ENCODE measurements at places on chromosomes 5 and 9.

GRCh38 chr9:92138157-92138959 lies 23.1 kb upstream of the SPTLC1 start:
- no peak for DNase-seq

DNA sequence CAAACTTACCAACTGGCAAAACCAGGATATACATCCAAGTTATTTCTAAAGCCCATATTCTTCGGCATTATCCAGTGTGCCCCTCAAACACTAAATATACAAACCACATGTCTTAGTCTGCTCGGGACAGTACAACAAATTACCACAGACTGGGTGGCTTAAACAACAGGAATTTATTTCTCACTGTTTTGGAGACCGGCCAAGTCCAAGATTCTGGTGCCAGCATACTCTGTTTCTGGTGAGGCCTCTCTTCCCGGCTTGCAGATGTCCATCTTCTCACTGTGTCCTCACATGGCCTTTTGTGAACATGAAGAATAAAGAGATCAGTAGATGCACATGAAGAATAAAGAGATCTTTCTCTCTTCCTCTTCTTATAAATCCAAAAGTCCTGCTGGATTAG lies 12.9 kb upstream of the SLCO6A1 start:
- DNase-seq = peak; percentile 33

GRCh38 chr5:100550531-100551051 lies 15.4 kb downstream of the FAM174A start:
- no peak for DNase-seq

- no peak for DNase-seq
Measured at GRCh38 chr5:158718738-158719505, 380.8 kb downstream of the EBF1 start.

DNA sequence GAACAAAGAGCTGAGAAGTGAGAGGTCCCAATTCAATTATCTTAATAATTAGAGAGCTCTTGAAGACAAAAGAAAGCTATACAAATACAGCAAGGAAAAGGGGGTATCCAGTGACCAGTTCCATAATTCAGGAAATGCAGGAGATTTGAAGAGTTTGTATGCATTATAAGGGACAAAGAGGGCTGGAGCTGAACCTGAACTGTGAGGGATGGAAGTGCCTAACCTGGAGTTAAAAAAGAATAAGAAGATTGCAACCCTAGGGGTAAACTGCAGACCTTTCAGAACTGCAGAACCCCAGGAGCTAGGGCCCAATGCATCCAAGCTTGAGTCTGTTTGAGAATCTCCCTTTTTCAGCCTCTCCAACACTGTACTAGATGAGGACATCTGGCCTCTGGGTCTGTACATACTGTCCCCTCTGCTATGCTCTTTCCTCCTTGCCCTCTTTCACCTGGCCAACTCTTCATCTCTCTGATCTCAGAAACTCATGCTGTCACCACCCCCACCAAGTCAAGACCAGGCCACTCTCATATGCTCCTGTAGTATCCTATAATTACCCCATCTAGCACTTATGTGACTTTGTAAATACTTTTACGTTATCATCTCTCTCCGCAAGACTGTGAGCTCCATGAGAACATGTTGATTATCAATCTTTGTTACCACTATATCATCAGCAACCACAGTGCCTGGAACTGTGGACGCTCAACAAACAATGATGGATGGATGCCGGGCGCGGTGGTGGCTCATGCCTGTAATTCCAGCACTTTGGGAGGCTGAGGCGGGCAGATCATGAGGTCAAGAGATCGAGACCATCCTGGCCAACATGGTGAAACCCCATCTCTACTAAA lies 6.6 kb upstream of the PRKACG start:
- DNase-seq = no peak

GRCh38 chr5:149807176-149807575 lies 77.1 kb downstream of the PPARGC1B start:
- no peak for DNase-seq

GRCh38 chr9:128764361-128764760 lies 7.4 kb downstream of the ZER1 start:
- no peak for DNase-seq

DNA sequence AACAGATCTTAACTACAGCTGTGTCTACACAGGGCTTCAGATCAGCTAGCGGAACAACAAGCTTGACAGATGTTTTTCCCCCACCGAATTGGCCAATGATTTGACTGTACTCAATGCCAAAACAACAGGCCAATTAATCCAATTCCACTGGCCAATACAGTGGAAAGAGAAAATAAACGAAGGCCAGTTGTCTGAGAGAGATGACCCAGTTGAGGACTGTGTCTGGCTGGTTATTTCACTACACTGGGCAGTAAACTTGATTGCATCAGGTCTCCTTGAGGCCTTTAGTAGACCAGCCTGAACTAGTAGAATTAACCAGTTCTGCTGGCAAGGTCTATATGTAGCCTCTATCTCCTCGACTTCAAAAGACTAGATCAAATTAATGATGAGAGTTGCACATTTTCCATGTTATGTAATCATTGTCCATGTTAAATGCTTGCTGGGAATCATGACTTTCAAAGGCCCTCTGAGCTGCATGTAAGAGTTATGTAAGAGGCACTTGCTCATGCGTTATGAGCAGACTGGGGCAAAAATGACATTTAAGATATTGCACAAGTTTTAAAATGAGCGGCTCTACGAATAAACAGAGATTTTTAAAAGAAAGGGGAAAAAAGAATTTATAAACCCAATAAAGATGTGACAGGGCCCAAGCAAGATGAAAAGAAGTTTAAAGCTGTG lies 28.3 kb downstream of the SMIM23 start:
- no peak for DNase-seq

GRCh38 chr5:127373858-127374491 lies 83.4 kb downstream of the MEGF10 start:
- DNase-seq = no peak

- DNase-seq = no peak
Measured at GRCh38 chr5:160048131-160048530, 39.2 kb downstream of the TTC1 start.

- no peak for DNase-seq
Measured at GRCh38 chr9:17280350-17281012, 145.6 kb downstream of the CNTLN start.

- no peak for DNase-seq
Measured at GRCh38 chr5:124796495-124796894, 50.1 kb upstream of the ZNF608 start.

- DNase-seq = no peak
Measured at GRCh38 chr5:111513131-111513520, 791 bp upstream of the STARD4 start.

DNA sequence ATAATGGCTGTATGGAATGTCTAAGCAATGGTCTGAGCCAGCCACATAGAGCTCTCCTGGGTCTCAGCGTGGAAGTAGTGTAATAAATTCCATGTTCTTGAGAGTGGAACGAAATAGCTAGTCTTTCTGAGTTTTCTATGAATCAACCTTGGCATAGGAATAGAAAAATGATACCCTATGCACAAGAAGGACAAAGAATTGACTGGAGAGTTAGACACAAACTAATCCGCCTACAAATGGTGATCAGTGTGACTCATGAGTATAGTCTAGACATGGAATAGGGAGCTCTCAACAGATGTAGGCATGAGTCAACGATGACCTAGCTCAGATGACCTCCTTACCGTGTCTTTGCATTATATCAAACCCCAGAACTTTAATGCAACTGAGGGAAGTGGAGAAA lies 256.8 kb upstream of the GRIN3A start:
- no peak for DNase-seq

GRCh38 chr5:95035891-95036685 lies 248.8 kb downstream of the MCTP1 start:
- no peak for DNase-seq

GRCh38 chr5:114237766-114238165 lies 124.1 kb upstream of the KCNN2 start:
- DNase-seq = no peak

DNA sequence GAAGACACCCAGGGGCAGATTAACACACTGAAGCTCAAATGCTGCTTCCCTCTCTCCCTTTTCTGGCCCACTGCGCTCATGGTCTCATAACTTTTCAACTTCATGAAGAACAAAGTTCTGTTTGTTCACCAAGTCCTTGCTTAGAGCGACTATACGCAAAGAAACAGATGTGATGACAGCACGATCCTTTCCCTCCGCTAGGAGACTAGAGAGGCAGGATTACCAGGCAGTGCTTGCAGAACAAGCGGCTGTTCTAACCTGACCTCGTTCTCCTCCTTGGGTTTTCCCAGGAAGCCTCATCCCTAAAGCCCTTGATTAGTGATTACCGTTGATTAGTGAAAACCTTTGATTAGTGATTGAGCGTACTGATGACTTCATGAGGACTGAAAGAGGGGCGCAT lies 649.9 kb downstream of the IRX1 start:
- no peak for DNase-seq

DNA sequence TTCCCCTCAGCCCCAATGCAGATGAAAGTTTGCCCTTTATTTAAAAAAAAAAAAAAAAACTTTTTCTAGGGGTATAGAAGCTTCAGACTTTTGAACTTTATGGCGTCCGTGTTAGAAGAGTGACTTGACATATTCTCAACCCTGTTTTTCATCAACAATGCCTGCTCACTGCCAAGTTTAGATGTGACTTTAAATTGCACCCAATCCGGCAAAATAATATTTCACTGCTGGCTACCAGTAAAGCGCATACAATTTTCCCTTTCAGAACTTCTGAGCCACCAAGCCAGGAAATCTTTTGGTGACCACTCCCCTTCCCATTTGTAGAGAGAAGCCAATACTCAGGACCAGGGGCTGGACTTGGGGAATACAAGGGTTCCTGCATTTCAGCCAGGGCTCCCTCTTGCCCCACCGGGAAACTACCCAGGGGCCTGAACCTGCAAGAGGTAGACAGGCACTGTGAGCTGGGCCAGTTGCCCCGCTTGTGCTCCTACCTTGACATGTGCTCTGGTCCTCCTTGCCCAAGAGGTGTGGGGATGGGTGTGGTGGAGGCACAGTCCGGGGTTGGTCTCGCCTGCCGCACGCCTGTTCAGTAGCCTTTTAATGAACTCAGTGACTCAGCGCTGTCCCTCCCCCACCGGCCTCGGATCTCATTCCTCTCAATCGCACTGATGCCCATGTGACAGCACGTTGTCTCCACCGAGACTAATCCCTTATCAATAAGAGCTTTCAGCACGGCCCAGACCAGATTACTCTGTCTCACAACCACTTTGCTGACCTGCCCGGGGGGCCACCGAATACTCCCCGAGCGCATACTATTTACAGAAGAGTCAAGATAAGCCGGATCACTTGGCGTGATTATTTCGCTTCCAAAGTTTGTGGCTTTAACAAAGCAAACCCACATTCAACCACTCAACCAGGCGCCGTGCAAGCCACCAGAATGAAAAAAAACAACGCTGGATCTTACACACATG lies 226.4 kb downstream of the DCP2 start:
- no peak for DNase-seq

DNA sequence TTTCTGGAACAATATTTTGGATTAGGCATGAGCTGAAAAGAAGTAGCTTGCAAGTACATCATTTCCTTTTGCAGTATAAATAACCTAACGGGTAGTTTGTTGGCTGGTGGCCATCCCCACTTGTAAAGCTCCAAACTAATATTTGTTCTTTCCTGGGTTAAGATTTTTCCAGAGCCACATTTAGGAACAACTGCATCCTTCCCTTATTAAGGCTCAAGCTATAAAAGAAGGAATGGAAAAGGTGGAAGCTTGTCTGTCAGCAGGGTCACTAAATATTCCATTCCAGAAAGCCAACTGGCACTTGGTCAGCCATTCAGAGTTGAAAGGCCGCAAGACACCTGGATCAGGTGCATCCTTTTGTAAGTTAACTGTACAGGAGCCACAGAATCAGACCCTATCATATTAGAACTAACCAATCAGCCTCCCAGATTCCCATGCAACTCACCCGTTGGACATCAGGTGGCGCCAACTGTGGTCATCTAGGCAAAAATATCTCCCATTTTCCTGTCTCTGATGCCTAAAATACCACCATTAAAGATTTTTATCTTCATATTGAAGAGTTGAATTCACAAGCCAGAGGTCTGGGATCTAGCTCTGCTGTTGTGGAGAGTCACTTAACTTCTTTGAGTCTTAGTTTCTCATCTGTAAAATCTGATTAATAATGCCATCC lies 82.9 kb downstream of the PTCD2 start:
- no peak for DNase-seq

- DNase-seq = no peak
Measured at GRCh38 chr5:176450077-176450476, 1.9 kb downstream of the FAF2 start.

DNA sequence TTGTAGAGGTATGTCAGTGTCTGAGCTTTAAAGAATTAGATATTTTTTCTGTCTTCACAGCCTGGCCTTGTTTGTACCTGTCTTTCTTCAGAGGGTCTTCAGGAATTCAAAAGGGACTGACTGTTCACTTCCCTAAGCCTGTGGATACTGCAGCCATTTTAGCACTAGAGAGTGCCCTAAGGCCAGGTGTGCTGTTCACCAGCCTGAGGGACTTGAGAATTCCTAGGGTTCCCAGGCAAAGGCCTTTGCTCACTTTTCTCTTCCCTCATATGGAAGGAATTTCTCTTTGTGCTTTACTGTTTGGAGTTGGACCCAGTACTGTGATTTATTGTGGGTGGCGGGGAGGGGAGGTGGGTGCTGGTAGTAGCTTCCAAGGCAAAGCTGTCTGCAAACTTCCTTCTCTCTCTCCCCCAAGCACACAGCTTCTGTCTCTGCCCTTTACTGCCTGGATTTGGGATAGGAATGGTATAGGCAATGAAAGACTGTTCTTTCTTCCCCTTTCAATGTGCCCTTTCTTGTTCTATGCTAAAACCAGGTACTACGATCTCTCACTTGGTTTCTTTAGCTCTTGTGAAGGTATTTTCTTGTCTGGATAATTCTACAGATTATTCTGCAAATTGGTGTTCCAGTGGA lies 9.7 kb upstream of the LRRC70 start:
- DNase-seq = no peak

GRCh38 chr9:76424491-76424890 lies 30.3 kb upstream of the RFK start:
- no peak for DNase-seq

- no peak for DNase-seq
Measured at GRCh38 chr5:54658010-54658409, 140.5 kb downstream of the SNX18 start.

DNA sequence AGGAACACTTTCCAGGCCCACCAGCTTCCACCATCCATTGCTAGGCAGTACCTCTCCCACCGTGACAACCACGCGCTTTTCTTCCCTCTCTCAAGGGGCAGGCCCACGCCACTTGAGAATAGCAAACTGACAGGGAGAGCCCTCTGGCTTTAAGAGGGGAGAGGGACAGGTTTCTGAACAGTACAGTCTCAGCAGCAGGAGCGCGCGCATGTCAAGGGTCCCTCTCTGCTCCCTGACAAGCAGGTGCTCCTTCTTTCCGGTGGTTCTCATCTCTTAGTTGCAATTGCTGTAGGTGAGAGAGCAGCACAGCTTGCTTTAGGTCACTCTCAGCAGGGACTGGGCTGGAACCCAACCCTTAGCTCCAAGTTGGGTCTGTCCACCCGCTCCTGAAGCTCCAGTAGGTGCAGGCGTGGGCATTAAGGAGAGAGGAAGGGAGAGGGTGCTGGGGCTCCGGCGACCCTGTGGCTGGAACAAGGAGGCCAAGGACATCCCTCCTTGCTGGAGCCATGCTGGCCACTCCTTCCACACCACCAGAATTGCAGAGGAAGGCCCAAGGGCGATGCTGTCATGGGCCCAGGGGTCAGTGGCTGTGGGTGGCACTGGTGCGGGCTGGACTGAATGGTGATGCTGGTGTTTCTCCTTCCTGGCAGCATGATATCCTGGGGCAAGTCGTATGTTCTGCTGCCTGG lies 9.0 kb upstream of the PHF2 start:
- DNase-seq = no peak

- DNase-seq = no peak
Measured at GRCh38 chr5:154778534-154778933, 23.4 kb downstream of the LARP1 start.

Measured in HS-27A (cell line).